Amniotic stem cell (primary cell): ENCODE measurements at places on chromosomes 7 and 10.

DNA sequence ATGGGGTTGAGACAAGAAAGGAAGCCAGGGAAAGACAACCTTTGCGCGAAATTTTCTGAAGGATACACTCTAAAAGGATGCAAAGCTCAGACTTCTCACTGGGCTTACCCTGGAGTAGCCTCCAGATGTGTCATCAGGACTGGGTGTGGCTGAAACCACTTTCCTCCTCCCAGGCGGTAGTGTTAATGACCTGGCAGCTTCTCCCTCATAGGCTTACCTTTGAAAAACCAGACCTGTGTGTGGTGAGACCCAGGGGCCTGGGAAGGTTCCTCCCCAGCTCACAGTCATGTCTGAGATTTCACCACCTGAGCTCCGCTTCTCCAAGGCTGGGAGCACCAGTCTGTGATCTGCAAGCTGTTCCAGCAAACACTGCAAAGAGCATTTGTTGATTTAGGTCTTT is 93.7 kb downstream of the EPC1 start:
- DNase-seq: no peak

- no peak for DNase-seq
Measured at GRCh38 chr10:107548301-107548700, 383.8 kb upstream of the SORCS1 start.

GRCh38 chr10:71939861-71940474 is 24.2 kb upstream of the CHST3 start:
- DNase-seq: no peak

DNA sequence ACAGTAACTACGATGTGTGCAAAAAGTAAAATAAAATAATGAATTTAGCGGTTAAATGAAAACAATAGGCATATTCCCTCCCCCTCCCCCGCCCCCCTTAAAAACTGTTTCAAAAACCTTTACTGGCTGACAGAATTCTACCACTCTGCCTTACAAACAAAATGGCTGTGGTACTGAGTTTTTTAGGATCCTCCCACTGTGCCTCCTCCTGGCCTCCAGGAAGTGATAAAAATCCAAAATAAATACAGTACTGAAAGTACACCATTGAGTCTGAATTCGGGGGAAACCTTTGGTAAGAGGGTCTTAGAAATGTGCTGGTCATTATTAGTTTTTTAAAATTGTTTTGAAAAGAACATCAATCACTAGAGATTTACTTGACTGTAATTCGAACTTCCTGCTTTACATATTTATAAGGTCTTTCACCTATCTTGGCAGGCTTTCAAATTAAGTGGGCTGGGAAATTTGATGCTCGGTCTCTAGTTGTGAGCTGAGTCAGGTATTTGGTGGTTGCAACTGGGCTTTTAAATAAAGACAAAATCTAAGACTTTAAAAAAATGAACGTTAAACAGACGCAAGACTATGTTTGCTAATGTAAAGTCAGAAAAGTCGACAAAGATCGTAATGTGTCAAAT is 32.5 kb upstream of the EPC1 start:
- DNase-seq: peak; percentile 7

DNA sequence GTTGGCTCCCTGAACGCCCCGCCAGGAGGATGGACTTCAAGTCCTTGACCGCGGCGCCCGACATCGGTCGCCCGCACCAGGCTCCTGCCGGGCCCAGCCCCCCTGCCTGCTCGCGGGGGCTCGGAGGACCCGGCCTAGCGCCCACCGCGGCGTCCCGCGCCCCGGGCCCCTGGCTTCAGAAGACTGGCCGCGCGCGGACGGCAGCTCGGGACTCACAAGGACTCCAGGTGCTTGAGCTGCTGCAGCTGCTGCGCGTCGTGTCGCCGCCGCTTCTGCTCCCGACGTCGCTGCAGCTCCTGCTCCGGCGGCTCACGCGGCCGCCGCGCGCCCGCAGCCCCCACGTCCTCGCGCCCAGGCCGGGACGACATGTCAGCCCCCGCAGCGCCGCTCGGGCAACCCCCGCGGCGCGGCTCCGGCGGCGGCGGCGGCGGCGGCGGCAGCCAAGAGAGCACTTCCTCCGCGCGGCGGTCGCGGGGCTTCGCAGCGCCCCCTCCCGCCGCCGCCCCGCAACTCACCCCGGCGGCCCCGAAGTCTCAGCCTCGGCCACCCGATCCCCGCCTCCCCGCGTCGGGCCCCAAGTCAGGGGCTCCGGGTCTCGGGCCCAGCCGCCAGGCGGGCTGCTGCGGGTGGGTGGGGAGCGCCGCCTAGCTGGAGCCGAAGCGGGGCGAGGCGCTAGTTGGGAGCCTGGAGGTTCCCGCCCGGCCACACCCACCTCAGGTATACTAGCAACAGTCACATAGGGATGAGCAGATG is at the start of gene RP9:
TSS of gene RP9 (minus strand) at position 400 of the 753 bp plus-strand sequence. CDS start at position 368, 32 bp downstream.
- DNase-seq: peak; percentile 23
